Fibroblast of upper back skin (primary cell): ENCODE measurements at places on chromosomes 1 and 21.

DNA sequence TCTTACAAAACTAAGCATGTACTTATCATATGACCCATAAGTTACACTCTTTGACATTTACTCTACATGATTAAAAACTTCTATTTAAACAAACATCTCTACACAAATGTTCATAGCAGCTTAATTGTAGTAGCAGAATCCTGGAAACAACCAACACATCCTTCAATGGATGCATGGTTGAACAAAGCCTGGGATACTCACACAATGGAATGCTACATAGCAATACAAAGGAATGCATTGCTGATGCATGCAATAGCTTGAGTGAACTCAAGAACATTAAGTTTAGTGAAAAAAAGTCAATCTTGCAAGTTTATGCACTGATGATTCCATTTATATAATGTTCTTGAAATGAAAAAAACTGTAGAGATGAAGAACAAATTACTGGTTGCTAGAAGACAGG, 686.9 kb downstream of the LRRIQ3 start:
- DNase-seq: no peak

DNA sequence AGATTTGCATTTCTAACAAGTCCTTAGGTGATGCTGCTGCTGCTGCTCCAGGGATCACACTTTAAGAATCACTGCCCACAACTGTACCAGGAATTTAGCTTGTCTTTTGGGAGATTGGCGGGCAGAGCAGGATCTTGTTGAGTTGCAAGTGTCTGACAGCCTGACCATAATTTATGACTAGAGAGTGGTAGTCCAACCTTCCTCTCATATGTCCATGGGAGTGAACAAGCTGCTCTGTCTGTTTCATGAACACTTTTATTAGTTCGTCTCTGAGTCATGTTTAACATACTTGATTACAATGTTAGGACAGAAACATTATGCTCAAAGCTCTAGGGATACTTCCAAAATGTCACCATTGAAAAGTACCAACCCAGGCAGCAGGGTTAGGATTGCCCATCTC, 169.6 kb downstream of the TGFB2 start:
- DNase-seq: peak; percentile 60

GRCh38 chr1:208150833-208151458, 93.2 kb downstream of the PLXNA2 start:
- DNase-seq: no peak

DNA sequence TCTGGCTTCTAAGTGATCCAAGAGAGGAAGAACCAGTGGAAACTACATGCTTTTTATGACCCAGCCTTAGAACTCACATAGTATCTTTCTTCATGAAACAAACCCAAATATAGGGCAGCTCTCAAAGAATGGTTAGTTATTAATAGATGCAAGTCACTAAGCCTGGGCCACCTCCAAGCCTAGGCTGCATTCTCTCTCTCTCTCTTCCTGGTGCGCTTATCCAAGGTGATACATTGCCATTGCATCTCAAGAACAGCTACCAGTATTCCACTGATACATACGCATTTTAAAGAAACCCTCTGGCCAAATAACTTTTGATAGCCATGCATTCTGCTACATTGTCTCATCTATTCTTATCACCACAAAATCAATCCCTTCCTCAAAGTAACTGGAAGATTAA, 455.6 kb upstream of the ADGRL2 start:
- DNase-seq: no peak

DNA sequence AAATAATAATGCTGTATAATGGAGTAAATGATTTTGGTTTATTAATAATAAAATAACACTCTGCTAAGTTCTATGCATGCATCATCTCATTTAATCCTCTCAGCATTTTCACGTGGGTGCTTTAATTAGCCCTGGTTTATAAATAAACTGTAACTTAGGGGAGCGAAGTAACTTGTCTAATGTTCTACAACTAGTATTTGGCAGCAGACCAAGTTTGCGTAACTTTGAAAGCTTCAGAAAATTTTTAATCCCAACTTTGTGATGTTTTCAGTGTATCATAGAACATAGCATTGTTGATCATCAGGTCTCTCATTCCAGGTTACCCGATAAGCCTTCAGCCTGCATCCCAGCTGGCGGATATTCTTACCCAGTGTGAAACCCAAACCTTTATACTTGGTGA, 322.4 kb upstream of the SGIP1 start:
- DNase-seq: no peak

- no peak for DNase-seq
These were observed 8.7 kb downstream of the SORT1 start for GRCh38 chr1:109388884-109389637.

DNA sequence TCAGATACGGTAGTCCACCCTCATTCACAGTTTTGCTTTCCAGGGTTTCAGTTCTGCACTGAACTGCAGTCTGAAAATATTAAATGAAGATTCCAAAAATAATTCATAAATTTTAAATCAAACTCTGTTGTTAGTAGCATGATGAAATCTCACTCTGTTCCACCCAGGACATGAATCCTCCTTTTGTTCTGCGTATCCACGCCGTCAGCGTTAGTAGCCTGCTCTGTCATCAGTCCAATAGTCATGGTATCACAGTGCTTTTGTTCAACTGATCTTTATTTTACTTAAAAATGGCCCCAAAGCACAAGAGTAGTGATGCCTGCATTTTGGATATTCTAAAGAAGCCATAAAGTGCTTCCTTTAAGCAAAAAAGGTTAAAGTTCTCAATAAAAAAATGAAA, 23.9 kb downstream of the CHD1L start:
- no peak for DNase-seq

DNA sequence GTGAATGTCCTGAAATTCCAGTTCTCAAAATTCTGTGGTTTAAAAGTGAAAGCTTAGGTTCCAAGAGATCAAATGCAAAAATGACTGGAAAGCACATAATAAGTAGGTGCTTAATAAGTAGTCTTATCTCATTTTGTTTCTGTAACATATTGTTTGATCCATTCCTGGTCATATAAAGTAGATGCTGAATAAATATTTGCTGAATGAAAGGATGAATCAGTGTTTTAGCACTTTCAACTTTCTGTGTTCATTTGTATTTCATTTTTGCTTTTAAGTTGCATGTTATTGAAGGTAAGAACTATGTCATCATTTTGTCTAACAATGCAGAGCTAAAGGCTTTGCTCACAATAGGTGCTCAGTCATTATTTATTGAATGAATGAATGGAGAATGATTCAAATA, 6.3 kb downstream of the MAST2 start:
- no peak for DNase-seq

DNA sequence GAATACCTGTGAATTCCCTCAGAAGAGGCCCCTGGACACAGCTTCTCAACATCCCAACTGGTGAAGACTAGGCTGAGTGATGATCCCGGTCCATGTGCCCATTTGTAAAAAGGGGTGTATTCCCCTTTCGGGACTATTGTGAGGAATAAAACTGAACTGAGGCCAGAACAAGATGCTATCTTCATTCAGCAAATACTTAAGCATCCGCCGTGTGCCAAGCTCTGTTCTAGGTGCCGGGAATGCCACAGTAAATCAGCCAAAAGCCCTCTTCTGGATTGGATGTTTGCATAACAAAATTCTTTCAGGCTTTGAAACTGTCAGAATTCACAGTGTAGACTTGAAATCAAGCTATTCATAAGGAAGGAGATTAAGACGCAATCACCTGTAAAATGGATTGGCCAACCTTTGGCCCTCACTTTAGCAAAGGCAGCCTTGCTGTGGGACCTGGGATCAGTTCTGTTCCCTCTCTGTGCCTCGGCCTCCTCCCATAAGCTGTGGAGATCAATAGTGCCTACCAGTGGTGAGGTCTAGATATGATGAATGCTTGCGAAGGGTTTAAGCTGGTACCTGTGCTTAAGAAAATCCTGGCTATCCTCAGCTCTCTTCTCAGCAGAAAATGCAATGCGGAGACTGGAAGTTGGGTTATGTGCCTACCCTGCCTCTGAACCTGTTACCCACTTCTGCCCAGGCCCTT, 1.8 kb downstream of the ALPL start:
- no peak for DNase-seq

- no peak for DNase-seq
These were observed 83.4 kb upstream of the FMN2 start for GRCh38 chr1:240008298-240008697.

DNA sequence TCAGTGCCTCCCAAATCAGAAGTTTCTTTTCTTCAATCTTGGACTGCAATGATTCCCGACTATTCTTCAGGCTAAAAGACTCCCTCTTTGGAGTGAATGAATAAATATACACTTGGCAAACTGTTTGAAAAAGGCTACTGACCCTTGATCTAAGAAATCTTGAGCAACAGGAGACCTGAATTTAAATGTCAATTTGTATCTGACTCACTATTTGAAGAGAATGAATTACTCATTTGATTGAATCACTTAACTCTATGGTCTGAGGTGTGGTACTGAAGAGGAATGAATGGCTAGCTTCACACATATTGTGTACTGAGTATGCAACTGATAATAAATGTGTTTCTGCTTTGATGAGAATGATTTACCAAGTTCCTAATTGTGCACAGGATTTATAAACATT, 4.6 kb upstream of the SMG7 start:
- no peak for DNase-seq

- no peak for DNase-seq
These were observed 22.5 kb upstream of the GBP5 start for GRCh38 chr1:89295187-89295586.

DNA sequence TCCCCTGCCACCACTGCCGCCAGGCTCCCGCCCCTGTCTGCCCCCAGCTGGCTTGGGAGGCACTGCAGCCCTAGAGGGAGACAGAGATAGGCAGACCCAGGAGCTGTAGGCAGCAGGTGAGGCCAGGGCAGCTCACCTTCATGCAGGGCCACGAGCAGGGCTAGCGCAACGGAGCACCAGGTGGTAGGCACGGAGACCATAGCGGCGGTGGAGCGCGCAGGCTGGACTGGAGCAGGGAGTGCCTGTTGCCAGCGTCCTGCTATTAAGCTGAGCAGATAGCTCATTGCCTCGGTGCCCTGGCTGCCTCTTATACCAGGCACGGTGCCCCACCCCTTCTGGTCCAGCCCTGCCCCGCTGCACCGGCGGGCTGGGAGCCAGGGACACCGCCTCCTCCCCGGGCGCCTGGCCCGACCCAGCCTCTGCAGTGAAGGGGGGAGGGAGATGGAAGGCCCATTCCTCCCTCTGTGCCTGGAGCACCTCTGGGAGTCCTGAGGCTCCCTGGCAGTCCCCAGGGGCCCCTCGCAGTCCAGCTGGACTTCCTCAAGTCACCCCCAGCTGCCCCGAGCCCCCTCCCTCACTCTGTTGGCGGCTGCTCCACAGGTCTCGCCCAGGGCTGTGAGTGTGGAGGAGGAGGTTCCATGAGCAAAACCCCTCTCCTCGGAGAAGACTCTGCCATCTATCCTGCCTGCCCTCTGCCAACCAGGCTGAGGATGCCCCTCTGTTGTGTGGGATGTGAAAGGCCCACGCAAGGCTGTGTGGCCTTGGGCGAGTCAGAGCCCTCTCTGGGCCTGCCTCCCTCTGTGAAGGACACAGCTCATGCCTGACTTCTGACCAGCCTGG, at the start of gene EDN2:
TSS of gene EDN2 (minus strand) at position 282 of the 840 bp plus-strand sequence. CDS start at position 200, 82 bp downstream.
- DNase-seq: no peak
